ENCODE measurements at places on chromosomes 6 and 20.

- DNase-seq, result no peak
These were observed 46.4 kb downstream of the SASH1 start for GRCh38 chr6:148389086-148389485.

GRCh38 chr6:129393654-129394053 is 316.3 kb downstream of the ARHGAP18 start:
- DNase-seq, result no peak

DNA sequence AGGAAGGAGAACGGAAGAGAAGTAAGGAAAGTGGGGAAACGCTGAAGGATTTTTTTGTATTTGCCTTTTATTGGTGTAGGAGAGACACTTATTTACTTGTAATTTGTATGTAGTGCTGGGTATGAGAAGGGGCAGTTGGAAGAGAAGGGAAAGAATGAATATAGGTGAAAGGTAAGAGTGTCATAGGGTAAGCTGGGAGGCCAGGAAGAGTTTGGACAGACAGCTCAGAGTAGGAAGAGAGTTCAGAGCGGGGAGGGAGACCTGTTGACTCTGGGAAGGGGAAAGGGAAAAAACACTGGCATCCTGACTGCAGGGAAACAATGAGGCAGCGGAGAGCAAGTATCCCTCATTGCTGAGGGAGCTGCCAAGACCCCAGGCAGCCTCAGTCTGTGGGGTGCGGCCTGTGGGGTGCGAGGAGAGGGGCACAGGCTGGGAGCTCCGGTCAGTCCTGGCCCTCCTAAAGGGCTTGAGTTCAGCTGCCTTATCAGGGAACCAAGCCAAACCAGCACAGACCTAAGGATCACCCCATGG is 3.1 kb downstream of the TRAF3IP2 start:
- DNase-seq, result no peak

- DNase-seq, result no peak
These were observed 176.5 kb downstream of the PHACTR1 start for GRCh38 chr6:12893036-12893435.

GRCh38 chr20:62815066-62815991 is 1.5 kb upstream of the COL9A3 start:
- no peak for DNase-seq

- DNase-seq, result no peak
These were observed 38.4 kb upstream of the ZNF217 start for GRCh38 chr20:53631909-53632662.

DNA sequence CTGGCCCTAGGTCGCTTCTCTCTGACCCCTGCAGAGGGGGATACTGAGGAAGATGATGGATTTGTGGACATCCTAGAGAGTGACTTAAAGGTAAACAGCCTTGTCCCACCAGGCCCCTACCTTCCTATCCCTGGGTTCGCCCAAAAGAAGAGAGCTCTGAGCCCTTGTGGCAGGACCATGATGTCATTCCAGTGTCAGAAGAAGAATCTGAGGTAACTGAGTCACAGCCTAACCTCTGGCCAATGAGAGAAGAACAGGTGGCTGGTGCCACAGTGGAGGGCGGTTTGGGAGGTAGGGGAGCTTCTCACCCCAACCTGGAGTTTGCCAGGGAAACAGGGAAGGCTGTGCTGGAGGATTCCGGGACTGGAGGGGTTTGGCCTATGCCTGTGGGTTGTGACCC is 5.2 kb downstream of the CDC25B start:
- no peak for DNase-seq

- no peak for DNase-seq
These were observed 63.9 kb downstream of the MAP7 start for GRCh38 chr6:136486357-136486756.

DNA sequence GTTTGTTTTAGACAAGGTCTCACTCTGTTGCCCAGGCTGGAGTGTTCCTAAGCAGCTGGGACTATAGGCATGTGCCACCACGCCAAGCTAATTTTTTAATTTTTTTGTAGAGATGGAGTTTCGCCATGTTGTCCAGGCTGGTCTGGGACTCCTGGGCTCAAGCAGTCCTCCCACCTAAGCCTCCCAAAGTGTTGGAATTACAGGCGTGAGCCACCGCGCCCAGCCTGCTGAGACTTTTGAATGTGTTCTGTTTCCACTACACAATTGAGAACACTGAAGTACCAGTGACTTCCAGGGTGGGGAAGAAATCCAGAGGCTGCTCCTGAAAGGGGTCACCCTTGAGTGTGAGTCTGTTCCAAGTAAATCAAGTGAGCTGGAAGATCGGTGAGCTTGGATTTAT is 81.3 kb upstream of the ARMC2 start:
- DNase-seq, result no peak

GRCh38 chr20:60667641-60668040 is 584.4 kb upstream of the CDH4 start:
- DNase-seq, result no peak

- no peak for DNase-seq
These were observed 313.3 kb downstream of the RNGTT start for GRCh38 chr6:88650029-88650619.

GRCh38 chr6:4930025-4930691 is 73.7 kb downstream of the RPP40 start:
- no peak for DNase-seq

DNA sequence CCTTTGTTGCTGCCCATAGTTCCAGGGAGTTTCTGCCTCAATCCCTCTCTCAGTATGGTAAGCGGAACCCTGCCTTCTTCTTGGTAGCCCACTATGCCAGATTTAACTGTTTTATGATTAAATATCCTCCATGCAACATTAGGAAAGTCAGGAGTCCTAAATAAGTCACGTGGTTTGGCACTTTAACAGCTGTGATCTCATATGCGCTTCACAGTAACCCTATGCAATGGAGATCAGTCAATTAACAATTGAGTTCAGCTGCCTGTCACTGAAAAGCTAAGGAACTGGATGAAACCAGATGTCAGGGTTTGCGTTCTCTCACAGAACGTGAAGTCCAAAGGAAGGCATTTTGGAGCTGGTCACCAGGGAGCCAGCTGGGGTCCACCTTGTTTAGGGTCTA is 81.6 kb downstream of the PSMB1 start:
- no peak for DNase-seq

GRCh38 chr20:48242623-48243022 is 457.3 kb upstream of the SULF2 start:
- DNase-seq, result no peak

- DNase-seq, result no peak
These were observed 49.7 kb downstream of the AKAP12 start for GRCh38 chr6:151289399-151290007.

Data from activated naive CD4-positive, alpha-beta T cell (primary cell).